ENCODE measurements at places on chromosomes 16 and 17.
A peak's percentile ranks its signal among the peaks of the same experiment; 100 is the strongest.

DNA sequence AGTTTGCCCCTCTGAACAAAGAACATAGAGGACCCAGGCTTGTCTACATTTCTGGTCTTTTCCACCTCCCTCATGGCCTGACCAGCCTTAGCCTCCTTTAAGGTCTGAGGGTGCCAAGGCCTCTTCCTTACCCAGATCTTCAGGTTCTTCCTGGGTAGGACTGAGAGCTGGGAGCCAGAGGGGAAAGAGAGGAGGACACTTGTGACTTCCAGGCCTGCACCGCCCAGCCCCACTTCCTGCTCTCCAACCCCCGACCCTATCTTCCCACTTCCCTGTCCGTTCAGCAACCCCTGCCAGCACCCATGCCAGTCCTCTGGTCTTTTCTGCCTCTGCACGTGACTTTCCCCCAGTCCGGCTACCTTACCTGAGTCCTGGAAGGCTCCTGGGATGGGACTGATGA, 534 bp downstream of the PRSS36 start:
- no peak for DNase-seq
- H3K36me3 ChIP-seq, result no peaks in the 10 kb centered on the region
- H3K4me3 ChIP-seq, result no peak overlapping the region
- no peak overlapping the region for H3K27ac ChIP-seq

DNA sequence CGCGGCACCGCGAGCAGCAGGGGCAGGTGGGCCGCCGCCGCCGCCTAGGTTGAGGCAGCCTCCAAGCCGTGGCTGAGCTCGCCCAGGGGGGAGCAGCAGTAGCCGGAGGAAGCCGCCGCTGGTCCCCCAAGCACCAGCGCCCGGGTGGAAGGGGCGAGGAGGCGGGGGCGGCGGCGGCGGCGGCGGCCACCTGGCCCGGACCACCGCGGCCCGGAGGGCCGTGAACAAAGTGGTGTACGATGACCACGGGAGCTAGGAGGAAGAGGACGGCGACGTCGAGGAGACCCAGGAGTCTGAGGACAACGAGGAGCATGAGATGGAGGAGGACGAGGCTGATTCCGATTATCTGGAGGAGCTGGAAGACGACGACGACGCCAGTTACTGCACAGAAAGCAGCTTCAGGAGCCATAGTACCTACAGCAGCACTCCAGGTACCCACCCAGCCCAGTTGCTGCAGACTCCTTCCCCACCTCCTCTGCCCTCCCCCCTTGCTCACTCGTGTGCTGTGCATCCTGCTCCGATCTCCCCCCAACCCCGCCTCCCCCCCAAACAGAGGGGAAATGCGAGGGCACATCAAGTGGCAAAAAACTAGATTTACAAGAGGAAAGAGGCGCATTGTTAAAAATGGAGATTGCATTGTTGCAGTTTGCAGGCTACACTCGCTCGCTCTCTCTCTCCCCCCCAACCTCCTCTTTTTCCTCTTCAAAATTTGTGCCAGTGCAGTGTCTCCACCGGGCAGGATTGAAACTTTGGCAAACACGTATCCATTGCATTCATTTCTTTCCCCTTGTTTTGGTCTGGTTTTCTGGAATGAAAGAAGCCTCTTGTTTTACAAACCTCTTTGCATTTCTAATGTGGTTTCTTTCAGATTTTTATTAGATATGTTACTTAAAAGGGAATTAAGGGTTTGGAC, 41.8 kb upstream of the AMZ2 start:
- peak overlapping the region; percentile 92 for H3K27ac ChIP-seq
- H3K27me3 ChIP-seq, result no peaks in the 10 kb centered on the region
- peak overlapping the region; percentile 96 for H3K4me3 ChIP-seq
- no peak for DNase-seq
- peaks cover 8% of the 10 kb centered on the region for H3K36me3 ChIP-seq

GRCh38 chr17:7687072-7687907, at the start of gene TP53:
Gene TP53 (minus strand): TSS chr17:7687490. CDS start chr17:7676594, 10,896 bp downstream.
- H3K4me1 ChIP-seq, result peaks cover 34% of the 10 kb centered on the region
- peaks cover 5% of the 10 kb centered on the region for H3K36me3 ChIP-seq

DNA sequence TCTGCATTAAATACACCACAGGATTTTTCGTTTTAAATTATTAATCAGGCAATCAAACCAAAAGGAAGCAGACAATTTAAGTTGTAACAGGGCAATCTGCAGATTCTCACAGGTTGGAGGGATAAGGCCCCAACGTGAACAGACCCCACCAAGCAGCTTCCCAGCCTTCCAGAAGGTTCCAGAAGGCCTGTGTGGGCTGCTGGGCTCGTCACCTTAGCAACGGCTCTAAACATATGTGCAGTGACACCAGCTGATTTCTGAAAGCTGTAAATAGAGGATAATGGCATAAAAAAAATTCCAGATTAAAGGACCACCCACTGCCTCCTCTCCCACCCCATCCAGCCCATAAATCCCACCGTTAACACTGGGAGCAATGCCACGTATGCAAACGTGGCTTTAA, 123.8 kb downstream of the ZNF778 start:
- H3K4me3 ChIP-seq, result no peak overlapping the region
- no peaks in the 10 kb centered on the region for H3K27me3 ChIP-seq
- no peak for DNase-seq
- no peaks in the 10 kb centered on the region for H3K36me3 ChIP-seq

DNA sequence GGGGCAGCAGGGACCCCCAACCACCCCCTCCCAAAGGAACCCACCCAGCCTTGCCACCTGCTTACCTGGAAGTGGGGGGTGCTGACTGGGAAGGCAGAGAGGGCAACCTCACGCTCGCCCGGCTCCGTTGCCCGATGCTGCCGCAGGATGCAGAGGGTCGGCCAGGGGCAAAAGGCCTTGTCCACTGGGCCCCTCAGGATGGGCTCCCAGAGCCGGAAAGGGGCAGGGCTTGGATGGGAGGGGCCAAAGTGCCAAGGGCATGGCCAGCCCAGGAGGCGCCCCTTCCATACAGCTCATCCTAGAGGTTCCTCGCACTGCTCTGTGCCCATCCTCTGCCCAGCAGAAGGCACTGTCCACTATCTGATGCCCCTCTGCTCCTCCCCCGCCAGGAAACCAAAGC, 59.4 kb downstream of the SRCIN1 start:
- no peak overlapping the region for H3K4me3 ChIP-seq
- H3K27me3 ChIP-seq, result peaks cover 27% of the 10 kb centered on the region
- no peak overlapping the region for H3K27ac ChIP-seq
- H3K36me3 ChIP-seq, result no peaks in the 10 kb centered on the region
- no peak for DNase-seq
- H3K4me1 ChIP-seq, result no peaks in the 10 kb centered on the region

DNA sequence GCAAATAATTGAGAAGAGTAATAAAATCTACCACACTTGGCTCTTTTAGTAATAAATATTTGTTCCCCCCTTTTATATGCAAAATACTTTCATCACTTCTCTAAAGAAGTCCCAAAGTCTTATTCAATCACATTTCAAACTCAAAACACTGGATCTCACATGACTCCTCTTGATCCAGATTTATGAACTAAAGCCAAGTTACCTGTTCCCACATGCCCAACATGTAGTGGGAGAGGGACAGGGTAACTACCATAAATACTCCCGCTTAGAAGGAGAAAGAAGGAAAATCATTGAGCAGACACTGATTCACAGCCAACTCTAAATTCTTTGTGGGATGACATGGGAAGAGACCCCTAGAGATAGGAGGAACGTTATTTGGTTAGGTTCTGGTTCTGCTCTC, 64.9 kb upstream of the PMFBP1 start:
- H3K4me3 ChIP-seq, result no peak overlapping the region
- no peak overlapping the region for H3K27ac ChIP-seq
- no peak for DNase-seq
- H3K27me3 ChIP-seq, result no peaks in the 10 kb centered on the region
- H3K36me3 ChIP-seq, result peaks cover 5% of the 10 kb centered on the region
- no peaks in the 10 kb centered on the region for H3K4me1 ChIP-seq

- no peak overlapping the region for H3K27ac ChIP-seq
- H3K27me3 ChIP-seq, result peaks cover 1% of the 10 kb centered on the region
- no peak for DNase-seq
- H3K36me3 ChIP-seq, result no peaks in the 10 kb centered on the region
These were observed 11.5 kb upstream of the MMD start for GRCh38 chr17:55433029-55433628.

GRCh38 chr16:47026947-47027346, 53.5 kb upstream of the DNAJA2 start:
- no peak overlapping the region for H3K4me3 ChIP-seq
- no peak overlapping the region for H3K27ac ChIP-seq
- DNase-seq, result no peak

DNA sequence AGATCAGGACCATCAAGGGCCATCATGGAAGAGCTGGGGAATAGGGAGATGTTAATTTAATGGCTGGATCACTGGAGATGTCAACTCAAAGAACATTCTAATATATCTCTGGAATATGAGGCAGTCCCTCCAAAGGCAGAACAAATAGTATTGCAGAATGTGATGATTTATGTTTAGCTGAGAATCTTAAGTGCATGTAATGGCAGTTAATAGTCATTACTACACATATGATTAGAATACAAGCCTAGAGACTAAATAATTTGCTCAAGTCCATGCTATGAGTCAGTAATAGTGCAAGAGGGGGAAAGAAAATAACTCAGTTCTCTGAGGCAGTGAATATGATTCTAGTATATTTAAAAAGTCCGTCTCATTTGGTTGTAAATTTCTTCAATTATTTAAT, 32.3 kb downstream of the SNTB2 start:
- H3K4me1 ChIP-seq, result no peaks in the 10 kb centered on the region
- no peak overlapping the region for H3K4me3 ChIP-seq
- no peaks in the 10 kb centered on the region for H3K27me3 ChIP-seq

DNA sequence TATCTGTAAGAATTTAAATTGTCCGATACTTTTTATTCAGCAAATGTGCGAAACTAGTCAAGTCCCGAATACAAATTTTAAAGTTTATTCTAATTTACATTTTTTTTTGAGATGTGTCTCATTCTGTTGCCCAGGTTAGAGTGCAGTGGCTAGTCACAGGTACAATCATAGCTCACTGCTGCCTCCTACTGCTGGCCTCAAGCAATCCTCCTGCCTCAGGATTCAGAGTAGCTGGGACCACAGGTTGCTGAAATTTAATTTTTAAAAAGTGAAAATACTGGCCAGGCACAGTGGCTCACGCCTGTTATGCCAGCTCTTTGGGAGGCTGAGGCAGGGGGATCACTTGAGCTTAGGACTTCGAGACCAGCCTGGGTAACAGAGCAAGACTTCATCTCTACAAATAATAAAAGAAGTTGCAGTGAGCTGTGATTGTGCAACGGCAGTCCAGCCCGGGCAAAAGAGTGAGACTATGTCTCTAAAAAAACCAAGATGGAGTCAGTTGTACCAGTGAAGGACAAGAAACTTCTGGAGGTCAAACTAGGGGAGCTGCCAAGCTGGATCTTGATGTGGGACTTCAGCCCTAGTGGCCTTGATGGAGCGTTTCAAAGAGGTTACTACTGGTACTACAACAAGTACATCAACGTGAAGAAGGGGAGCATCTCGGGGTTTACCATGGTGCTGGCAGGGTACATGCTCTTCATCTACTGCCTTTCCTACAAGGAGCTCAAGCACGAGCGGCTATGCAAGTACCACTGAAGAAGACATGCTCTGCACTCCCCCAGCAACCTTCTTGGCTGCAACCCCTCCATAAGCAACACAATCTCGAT, 5.6 kb downstream of the POLG2 start:
- H3K4me1 ChIP-seq, result peaks cover 17% of the 10 kb centered on the region
- no peak overlapping the region for H3K4me3 ChIP-seq
- peaks cover 14% of the 10 kb centered on the region for H3K36me3 ChIP-seq
- H3K27me3 ChIP-seq, result no peaks in the 10 kb centered on the region
- no peak for DNase-seq

GRCh38 chr17:17650959-17651358, 30.3 kb upstream of the RAI1 start:
- no peak overlapping the region for H3K4me3 ChIP-seq
- no peak overlapping the region for H3K27ac ChIP-seq
- DNase-seq, result no peak
- peaks cover 12% of the 10 kb centered on the region for H3K27me3 ChIP-seq
- H3K4me1 ChIP-seq, result no peaks in the 10 kb centered on the region

- peaks cover 37% of the 10 kb centered on the region for H3K4me1 ChIP-seq
- H3K36me3 ChIP-seq, result peaks cover 10% of the 10 kb centered on the region
- DNase-seq, result no peak
- H3K27ac ChIP-seq, result peak overlapping the region; percentile 90
These were observed 72.9 kb downstream of the CYTH1 start for GRCh38 chr17:78709119-78709681.

GRCh38 chr16:86121374-86122010, 222.5 kb downstream of the IRF8 start:
- no peak for DNase-seq
- H3K4me3 ChIP-seq, result no peak overlapping the region
- H3K4me1 ChIP-seq, result peaks cover 3% of the 10 kb centered on the region
- peaks cover 18% of the 10 kb centered on the region for H3K27me3 ChIP-seq
- no peak overlapping the region for H3K27ac ChIP-seq
- H3K36me3 ChIP-seq, result no peaks in the 10 kb centered on the region

- H3K4me1 ChIP-seq, result peaks cover 9% of the 10 kb centered on the region
- H3K27ac ChIP-seq, result no peak overlapping the region
- DNase-seq, result no peak
- peaks cover 17% of the 10 kb centered on the region for H3K36me3 ChIP-seq
- H3K4me3 ChIP-seq, result no peak overlapping the region
These were observed 29.0 kb downstream of the HELZ start for GRCh38 chr17:67215991-67216421.

DNA sequence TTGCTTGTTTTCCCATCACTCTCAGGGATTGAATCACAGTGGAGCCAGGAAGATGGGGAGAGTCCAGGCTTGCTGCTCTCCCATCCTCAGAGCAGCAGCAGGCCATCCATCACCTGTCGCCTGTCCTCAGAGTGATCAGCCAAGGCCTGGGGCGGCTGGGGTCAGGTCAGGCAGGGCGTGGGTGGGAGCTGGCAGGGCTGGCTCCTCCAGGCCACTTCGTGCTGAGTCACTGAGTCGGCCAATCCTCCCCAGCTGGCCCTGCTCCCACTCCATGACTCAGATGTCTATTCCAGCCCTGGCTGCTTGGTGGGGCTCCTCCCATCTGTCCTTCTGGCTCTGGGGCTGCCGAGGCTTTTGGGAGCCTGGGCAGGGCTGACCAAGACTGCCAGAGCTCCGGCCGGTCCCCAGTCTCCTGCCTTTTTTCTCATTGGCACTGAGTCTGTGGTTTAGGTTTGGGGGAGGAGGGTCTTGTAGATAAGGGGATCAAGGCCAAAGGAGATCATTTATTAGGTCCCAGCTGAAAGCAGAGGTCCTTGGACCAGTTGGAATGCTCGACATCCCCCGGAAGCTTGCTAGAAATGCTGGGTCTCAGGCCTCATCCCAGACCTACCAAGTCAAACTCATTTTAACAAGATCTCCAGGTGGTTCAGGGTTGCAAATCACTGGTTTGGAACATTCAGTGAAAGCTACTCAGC, 72.7 kb downstream of the ABCC1 start:
- H3K36me3 ChIP-seq, result peaks cover 34% of the 10 kb centered on the region
- no peak overlapping the region for H3K4me3 ChIP-seq
- H3K4me1 ChIP-seq, result peaks cover 33% of the 10 kb centered on the region
- H3K27ac ChIP-seq, result peak overlapping the region; percentile 76
- no peak for DNase-seq

GRCh38 chr16:53091466-53092211, 36.8 kb downstream of the CHD9 start:
- peak overlapping the region; percentile 80 for H3K4me3 ChIP-seq
- no peaks in the 10 kb centered on the region for H3K27me3 ChIP-seq
- H3K27ac ChIP-seq, result peak overlapping the region; percentile 83

All from memory B cell (primary cell).